ENCODE measurements at places on chromosomes 2 and 18. TPM values are rescaled to one million over a fixed set of nuclear protein-coding genes. Genes with fewer than 3 reads are reported as not detected.

DNA sequence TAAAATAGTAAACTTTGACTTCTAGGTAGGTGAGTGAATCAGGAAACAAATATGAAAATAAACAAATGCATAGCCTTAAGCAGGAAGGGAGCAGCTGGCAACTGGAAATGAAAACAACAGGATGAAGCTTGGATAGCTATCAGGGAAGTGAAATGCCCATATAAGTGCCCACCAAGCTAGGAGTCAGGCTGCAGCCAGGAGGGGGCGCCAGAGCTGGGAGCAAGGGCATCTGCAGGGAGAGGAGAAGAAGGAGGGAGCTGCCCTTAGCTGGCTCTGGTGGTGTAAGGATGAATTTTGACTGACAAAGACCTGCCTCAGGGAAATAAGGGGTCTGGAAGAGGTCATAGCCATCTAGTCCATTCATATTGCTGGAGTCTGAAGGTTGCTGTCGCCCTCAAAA lies 298.3 kb downstream of the TDRD15 start:
- DNase-seq, result no peak

DNA sequence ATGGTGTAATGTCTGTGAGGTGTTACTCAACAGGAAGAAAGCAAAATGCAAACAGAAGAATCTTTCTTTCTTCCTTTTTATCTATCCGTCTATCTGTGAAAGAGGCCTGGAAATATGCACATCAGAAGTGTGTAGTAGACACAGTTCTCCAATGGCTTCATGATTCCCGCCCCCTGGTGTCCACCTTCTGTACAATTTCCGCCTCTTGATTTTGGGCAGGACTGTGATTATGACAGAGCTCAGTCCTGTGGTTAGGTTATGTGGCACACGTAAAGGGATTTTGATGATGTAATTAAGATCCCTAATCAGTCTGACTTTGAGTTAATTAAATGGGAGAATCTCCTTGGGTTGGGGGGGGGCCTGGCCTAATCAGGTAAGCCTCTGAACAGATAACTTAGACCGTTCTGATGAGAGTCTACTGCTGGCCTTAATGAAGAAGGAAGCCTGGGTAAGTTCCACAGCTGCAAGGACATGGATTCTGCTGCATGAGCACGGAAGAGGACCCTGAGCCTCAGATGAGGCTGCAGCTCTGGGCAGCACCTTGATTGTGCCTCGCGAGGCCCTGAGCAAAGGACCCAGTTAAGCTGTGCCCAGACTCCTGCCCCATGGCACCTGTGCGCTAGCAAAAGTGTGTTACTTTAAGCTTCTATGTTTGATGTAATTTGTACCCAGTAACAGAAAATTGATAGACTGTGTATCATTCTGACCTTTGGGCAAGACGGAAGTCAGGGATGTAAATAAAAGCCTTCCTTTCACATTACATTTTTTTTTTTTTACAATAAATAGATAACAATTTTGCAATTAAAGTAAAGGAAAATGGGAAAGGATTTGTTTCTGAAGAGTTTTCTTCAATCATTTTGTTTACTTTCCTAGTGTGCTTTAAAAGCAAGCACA lies 11.3 kb upstream of the KCNF1 start:
- DNase-seq, result peak; percentile 63

Gene RAPH1
- total RNA-seq, result 31.4 TPM

DNA sequence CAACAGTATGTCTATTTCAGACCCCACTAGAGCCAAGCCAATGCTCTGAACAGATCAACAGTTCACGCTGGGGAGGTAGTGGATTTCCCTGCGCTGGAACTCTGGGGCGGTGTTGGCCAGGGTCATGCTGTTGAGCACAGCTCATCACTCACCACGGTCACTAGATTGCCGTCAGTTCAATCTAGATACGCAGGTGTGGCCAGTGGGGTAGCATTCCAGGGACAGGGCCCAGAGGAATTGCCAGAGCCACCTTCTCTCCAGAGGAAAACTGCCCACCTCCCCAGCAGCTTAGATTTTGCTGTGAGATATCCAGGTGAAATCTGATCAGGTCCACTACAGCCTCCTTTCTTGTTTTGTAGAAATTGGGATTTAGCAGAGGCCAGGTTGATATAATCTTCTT lies 101.8 kb downstream of the SOX11 start:
- DNase-seq, result no peak

DNA sequence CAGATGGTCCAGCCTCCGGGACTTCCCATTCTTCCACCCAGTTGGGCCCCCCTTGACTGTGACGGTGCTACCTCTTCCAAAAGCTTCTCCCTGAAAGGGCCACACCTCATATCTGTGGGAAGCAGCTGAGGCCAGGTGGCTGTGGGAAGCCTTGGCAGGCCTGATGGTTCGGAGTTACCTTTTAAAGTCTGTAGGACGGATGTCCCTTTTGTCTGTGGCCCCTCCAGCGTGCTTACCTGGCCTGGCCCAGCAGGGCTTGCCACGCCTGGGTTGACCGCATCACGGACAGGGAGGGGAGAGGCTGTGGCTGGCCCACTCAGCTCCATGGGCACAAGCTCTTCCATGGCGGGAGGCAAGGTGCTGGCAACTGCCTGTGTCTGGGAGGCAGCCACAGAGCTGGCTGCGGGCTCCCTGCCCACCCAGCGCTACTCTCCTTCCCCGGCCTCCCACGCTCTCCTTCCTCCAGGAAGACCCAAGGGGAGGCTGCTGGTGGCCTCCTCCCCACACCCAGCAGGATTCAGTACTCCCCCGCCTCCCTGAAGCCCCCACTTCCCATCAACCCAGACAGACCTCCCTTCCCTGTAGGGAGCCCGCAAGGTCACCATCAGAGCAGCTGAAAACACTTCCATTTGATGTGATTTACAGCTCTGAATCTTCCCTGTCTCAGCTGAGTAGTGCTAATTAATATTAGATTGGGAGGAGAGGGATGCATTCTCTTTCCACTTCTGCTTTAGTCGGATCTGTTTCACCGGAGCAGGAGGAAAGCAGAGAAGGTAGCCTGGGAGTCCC lies 52.8 kb downstream of the EDAR start:
- peak; percentile 38 for DNase-seq

GRCh38 chr2:196598846-196599245 lies 40.7 kb upstream of the CCDC150 start:
- no peak for DNase-seq

Gene SLC19A3
- 29.0 TPM for total RNA-seq

Gene CNGA3
- total RNA-seq, result not detected

- no peak for DNase-seq
These were observed 73.8 kb downstream of the CLHC1 start for GRCh38 chr2:55158111-55158814.

DNA sequence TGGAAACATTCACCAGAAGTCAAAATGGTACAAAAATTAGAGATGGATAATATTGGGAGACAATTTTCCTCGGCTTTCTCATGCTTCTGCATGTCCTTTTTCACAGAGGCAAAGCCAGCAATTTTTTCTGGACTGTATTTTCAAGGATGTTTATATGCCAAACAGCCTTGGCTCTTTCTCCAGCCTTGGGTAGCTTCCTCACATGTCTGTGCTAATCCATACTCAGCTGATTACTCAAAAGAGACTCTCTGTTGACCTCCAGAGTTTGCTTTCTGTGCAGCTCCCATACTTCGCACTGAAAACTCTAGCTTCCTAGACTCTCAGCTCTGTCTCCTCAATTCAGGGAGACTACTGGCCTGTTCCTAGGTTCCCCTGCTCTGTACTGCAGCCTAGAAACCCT lies 10.6 kb downstream of the C18orf63 start:
- DNase-seq, result no peak

DNA sequence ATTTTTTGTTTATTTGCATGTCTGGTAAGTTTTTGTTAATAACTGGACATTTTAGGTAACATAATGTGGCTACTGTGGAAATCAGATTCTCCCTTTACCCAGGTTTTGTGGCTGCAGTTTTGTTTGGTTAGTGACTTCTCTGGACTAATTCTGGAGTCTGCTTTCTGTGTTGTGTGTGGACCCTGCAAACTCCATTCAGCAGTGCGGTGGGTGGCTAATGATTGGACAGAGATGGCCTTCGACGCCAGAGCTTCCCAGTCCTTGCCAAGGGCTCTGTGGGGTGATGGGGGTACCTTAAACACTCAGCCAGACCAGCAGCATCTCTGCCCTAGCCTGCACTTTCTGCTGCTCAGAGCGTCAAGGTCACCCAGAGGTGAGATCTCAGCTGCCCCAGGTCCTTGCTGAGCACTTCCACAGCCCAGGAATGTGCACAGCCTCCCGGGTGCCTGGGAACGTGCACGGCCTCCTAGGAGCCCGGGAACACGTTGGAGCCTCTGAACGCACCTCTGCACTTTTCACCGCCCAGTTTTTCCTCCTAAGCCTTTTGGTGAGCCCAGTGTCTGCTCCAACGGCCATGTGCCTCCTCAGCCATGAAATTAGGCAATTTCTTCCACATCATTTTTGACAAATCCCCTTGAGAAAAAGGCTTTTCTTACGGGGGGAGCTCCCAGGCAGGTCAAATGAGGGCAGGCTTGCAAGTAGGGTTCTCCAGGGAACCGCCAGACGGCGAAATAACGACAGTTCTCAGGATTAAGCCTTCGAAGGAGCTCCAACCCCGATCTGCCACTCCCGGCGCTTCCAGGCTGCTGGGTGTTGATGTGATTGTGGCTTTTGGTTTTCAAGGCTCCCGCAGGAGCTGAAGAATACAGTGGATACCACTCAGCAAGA lies 35.2 kb upstream of the KLF11 start:
- DNase-seq, result peak; percentile 47

GRCh38 chr2:162477011-162477410 lies 133.1 kb downstream of the GCA start:
- no peak for DNase-seq

- no peak for DNase-seq
These were observed 4.3 kb downstream of the TMEM127 start for GRCh38 chr2:96261328-96262003.

Gene TMEM169
- not detected for total RNA-seq

GRCh38 chr2:71721669-71722068 lies 268.3 kb downstream of the DYSF start:
- no peak for DNase-seq

Gene CLIP4
- total RNA-seq, result 14.2 TPM

- DNase-seq, result no peak
These were observed 21.1 kb downstream of the UGP2 start for GRCh38 chr2:63862806-63863205.

DNA sequence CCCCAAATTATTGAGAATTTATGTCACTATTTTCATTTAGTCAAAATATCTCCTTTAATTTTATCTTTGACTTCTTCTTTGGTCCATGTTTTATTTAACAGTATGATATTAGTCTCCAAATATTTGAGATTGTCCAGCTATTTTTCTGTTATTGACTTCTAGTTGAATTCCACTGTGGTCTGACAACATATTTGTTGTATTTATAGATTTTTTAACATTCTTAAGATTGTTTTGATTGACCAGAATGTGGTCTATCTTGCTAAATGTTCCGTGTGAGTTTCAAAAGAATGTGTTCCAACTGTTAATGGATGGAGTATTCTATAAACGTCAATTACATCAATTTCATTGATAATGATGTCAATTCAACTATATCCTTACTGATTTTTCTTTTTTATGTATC lies 1452.1 kb downstream of the SUCLG1 start:
- no peak for DNase-seq

Gene ST8SIA5
- 0.09 TPM for total RNA-seq

Gene LCLAT1
- 31.4 TPM for total RNA-seq

DNA sequence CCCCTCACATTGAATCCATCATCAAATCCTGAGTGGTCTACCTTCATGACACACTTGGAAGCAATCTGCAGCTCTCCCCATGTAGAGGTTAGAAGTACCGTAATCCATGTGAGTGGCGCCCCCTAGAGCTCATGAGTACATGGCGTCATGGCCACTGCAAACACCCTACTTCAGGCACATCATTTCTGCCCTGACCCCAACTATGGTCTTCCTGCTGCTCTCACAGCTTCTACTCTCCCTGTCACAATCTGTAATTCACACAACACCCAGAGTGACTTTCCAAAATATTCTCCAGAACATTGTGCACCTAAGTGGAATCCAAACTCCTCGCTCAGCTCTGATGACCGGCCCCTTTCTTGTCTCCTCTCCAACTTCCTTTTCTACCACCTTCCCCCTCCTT lies 141.9 kb downstream of the ANKRD44 start:
- peak; percentile 82 for DNase-seq

Gene SATB2
- total RNA-seq, result 62.0 TPM

GRCh38 chr2:200230716-200231115 lies 75.8 kb upstream of the SPATS2L start:
- no peak for DNase-seq

- no peak for DNase-seq
These were observed 40.6 kb upstream of the FOSL2 start for GRCh38 chr2:28352104-28352503.

- DNase-seq, result no peak
These were observed 241.3 kb downstream of the AGPS start for GRCh38 chr2:177633910-177634294.

Gene CNNM3
- 55.6 TPM for total RNA-seq

Gene CHST10
- total RNA-seq, result 3.3 TPM

- DNase-seq, result no peak
These were observed 51.8 kb upstream of the BIN1 start for GRCh38 chr2:127158614-127159290.

Gene SH2D6
- total RNA-seq, result 12.4 TPM

- no peak for DNase-seq
These were observed 151.8 kb upstream of the GCFC2 start for GRCh38 chr2:75862547-75862946.

GRCh38 chr18:71630696-71631095 lies 913.4 kb downstream of the CBLN2 start:
- DNase-seq, result no peak

DNA sequence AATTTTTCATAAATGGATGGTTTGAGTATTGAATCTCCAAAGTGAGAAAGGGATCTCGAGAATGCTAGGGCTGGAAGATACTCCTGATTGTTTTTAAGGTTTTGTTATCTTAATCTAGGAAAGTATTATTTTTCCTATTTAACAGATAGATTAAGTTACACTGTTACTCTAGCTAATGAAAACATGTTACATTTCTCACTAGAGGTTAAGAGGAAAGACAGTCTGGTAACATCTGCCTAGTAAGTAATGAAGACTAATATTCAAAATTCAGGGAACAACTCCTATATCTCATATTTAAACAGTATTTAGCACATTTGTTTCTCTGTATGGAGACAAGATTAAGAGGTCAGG lies 2.0 kb downstream of the GALNT3 start:
- DNase-seq, result no peak

Gene RPRM
- 0.85 TPM for total RNA-seq

GRCh38 chr18:48723837-48724236 lies 185.0 kb downstream of the CTIF start:
- no peak for DNase-seq

GRCh38 chr2:43792653-43793052 lies 18.8 kb downstream of the DYNC2LI1 start:
- no peak for DNase-seq

GRCh38 chr2:120204417-120204816 lies 18.8 kb downstream of the TMEM185B start:
- no peak for DNase-seq

Gene PECR
- total RNA-seq, result 85.6 TPM

- peak; percentile 30 for DNase-seq
These were observed 33.1 kb upstream of the TTC39C start for GRCh38 chr18:23981369-23981980.

GRCh38 chr2:104678181-104678580 lies 175.7 kb upstream of the POU3F3 start:
- DNase-seq, result no peak

GRCh38 chr18:48300463-48300961 lies 108.7 kb downstream of the ZBTB7C start:
- no peak for DNase-seq

Gene RAB6C
- total RNA-seq, result not detected
